Stimulated activated CD4-positive, alpha-beta T cell treated with anti-CD3 and anti-CD28 coated beads, Interleukin-4, amount 100 ng/mL, for 24 hours (primary cell): ENCODE measurements at places on chromosomes 4 and X.

DNA sequence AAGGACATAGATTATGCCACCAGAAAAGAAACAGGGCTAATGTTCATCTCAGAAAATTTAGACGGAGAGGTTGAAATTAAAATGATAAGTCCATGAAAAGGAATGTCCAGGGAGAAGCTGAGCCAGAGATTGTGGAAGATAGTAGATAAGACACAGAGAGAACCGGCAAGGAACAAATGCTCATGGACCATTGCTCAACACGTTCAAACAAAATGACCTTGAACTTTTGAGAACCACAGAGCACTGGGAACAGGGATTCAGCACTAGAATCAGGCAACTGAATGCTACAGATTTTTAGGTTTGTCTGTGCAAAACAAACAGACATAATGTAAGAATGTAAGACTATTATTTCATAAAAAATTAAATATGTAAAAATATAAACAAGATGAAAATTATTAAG lies 206.3 kb downstream of the PDGFC start:
- no peak for DNase-seq

GRCh38 chr4:24910499-24910898 lies 2.3 kb downstream of the CCDC149 start:
- DNase-seq = no peak

DNA sequence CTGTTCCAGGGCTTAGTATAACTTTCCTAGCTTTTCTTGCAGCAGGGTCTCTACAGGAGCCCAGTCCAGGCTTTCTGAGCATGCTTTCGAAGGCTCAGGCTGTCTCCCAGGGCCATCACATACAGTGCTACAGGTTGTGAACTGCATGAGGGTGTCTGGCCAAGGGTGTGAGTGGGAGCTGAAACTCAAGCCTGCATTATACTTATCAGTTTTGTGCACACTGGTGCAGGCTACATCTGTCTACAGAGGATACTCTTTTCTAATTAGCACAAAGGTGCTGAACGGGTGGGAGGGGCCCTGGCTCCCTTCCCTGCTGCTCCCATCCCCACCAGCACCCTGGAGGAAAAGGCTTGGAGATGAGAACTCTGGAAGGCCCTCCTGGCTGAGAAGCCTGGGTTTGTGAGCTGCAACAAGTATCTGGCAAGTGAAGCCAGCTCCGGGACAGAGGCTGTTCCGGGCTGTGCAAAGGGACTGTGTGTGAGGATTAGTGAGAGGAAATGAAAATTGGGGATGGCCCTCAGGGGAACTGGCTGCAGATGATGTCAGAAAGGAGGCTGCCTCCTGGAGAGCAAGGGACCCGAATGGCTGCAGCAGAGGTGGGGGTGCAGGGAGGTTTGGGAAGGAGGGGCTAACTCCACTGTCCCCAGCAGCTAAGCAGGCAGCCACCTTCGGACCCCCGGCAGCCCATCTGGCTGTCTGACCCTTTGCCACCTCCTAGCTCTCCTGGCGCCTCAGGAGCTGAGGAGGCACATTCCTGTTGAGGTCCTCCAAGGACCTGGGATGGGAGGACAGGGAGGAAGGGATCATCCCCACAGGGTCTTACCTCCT lies 68.5 kb downstream of the EFNB1 start:
- no peak for DNase-seq

- no peak for DNase-seq
Observed at GRCh38 chr4:4269856-4270255, 20.1 kb downstream of the LYAR start.

GRCh38 chrX:116170511-116170910 lies at the start of gene AGTR2:
AGTR2 (plus strand) TSS chrX:116170744; CDS start chrX:116172281, 1,537 bp downstream.
- DNase-seq = no peak
